Activated CD4-positive, alpha-beta T cell treated with anti-CD3 and anti-CD28 coated beads, Interleukin-2, amount 10 ng/mL, durations not matched to agents 24 days and 14 days (primary cell): ENCODE measurements at places on chromosomes 16 and 17. TPM values are rescaled to one million over a fixed set of nuclear protein-coding genes. Genes with fewer than 3 reads are reported as not detected.

DNA sequence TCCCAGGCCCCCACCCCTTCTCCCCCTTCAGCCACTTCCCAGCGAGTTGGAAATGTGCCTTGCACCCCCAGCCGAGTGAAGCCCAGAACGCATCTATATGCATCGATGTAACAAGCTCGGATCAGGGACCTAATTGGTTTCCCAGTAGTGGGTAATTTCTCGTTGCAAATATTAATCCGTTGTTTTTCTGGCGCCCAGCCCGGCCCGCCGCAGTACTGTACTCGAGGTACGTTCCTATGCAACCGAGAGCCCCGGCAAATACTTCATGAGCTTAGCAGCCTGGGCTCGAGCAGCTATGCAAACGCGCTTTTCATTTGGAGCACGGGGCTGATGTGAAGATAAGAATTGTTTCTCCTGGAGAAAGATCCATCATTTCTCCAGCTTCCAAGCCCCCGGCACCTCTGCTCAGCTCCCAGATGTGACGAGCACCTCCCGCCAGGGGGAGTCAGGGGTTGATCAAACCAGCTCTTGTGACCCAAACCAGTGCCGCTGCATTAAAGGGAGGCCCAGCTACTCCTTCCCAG is 229.8 kb downstream of the KATNIP start:
- DNase-seq: no peak
- no peak overlapping the region for H3K27ac ChIP-seq
- H3K27me3 ChIP-seq: no peaks in the 10 kb centered on the region
- no peak overlapping the region for H3K4me3 ChIP-seq
- no peaks in the 10 kb centered on the region for H3K36me3 ChIP-seq
- H3K4me1 ChIP-seq: no peaks in the 10 kb centered on the region

The MPP3 gene
- total RNA-seq: 0.63 TPM in 1 of 2 replicates, not detected in the other

- peaks cover 16% of the 10 kb centered on the region for H3K27me3 ChIP-seq
- H3K36me3 ChIP-seq: no peaks in the 10 kb centered on the region
- no peak overlapping the region for H3K27ac ChIP-seq
- peak overlapping the region; percentile 40 for H3K4me3 ChIP-seq
- DNase-seq: peak; percentile 80
Observed at GRCh38 chr17:3535253-3535995, 22.2 kb downstream of the TRPV3 start.

GRCh38 chr16:87724490-87725291 is 41.1 kb downstream of the KLHDC4 start:
- peaks cover 45% of the 10 kb centered on the region for H3K36me3 ChIP-seq
- H3K4me3 ChIP-seq: no peak overlapping the region
- H3K4me1 ChIP-seq: peaks cover 9% of the 10 kb centered on the region
- H3K27me3 ChIP-seq: no peaks in the 10 kb centered on the region

GRCh38 chr17:17874478-17874877 is 37.7 kb upstream of the SREBF1 start:
- H3K27me3 ChIP-seq: no peaks in the 10 kb centered on the region
- H3K27ac ChIP-seq: no peak overlapping the region
- H3K4me1 ChIP-seq: no peaks in the 10 kb centered on the region
- H3K4me3 ChIP-seq: no peak overlapping the region
- peaks cover 10% of the 10 kb centered on the region for H3K36me3 ChIP-seq
